AG09319 (cell line): ENCODE measurements at places on chromosomes 2 and 18.

- DNase-seq, result no peak
These were observed 10.3 kb downstream of the SCN1A start for GRCh38 chr2:166117491-166117890.

DNA sequence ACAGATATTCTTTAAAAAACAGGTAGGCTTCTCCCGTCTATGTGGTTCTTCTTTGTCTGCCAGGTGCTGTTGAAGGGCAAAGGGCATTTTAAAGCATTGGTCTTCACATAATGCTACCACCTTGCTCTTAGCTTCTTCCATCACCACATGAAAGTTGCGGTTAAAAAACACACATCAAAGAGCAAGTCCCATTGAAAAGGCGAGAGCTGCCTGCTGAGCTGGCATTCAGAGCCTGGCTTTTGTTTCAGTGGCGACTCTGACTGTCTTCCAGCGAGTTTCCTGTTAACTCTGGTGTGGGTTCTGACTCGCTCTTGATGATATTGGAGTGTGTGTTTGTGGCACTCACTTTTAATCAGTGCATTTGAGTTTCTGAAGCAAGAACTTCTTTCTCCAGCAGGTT is 624.9 kb upstream of the FANCL start:
- no peak for DNase-seq

DNA sequence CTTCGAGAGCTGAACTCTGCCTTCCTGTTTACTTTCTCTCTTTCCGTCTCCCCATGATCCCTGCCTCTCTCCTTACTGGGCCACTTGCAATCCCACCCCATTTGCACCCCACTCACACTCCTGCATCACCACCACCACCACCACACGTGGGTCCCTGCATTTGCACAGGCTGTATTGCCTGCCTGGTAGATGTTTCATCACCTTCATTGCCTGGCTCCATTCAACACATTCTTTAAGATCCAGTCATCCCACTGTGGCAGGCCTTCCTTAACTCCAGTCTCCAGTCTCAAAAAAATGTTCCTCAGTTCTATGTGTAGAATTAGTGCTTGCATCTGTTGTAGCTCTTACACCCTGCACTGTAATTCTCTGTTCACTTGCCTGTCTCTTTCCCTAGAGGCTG is 13.9 kb downstream of the NOSTRIN start:
- peak; percentile 54 for DNase-seq

DNA sequence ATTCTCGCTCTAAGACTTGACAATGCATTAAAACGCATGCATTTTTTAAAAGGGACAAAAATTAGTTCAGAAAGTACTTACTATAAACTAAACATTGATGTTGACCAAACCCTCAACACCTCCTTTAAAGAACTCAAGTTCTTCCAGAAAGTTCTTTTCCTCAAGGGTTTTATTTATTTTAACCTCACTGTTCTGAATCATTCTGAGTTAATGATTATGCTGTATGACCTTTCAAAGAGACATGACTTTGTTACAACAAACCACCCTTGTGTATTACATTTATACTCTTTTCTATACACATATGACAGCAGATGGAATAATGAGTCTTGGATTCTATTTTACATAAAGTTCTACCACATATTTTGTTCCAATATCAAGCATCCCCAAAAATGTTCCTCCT is 139.8 kb upstream of the CCDC150 start:
- DNase-seq, result no peak

DNA sequence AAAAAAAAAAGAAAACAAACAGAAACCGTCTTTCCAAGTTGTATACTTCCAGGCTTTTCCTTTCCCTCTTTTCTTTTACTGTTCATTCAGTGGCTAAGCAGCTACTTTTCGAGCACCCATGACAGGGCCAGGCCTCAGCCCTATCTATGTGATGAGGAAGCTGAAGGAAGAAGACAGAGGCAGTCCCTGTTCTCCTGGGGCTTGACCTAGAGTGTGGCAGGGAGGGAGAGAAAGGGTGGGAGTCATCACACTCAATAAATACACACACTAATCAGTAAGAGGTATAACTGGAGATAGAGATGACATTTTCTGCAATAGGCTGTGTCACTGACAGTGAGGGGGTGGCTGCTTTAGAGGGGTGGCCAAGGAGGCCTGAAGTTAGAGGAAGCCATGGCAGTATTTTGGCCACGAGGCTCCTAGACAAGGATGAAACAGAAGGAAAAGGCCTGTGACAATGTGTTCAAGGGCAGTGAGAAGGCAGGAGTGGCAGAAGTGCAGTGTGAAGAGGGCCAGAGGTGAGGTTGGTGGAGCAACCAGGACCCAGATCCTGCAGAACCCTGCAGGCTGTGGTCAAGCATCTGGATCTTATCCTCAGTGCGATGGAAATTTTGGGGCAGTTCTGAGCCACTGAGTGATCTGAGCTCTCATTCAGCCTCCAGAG is 131.8 kb upstream of the TTC39C start:
- DNase-seq, result no peak

DNA sequence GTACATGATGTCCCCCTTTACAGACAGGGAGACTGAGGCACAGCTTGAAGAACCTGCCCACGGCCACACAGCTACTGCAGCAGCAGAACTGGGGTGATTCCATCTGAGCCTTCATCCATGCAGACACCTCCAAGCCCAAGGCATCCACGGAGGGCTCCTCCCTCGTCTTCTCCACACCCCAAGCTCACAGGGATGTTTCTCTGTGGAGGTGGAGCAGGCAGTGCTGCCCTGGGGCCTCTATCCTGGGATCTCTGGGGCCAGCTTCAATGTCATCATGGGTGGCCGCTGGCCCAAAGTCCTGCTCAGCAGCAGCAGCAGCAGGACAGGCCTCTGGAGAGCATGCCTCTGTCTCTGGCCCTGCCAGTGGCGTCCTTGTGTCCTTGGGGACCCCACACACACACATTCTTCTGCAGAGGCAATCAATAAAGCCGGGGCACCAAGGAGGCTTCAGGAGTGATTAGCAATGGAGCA is 31.2 kb downstream of the ADI1 start:
- no peak for DNase-seq

- DNase-seq, result no peak
These were observed 286.2 kb upstream of the ACVR2A start for GRCh38 chr2:147558620-147559019.

DNA sequence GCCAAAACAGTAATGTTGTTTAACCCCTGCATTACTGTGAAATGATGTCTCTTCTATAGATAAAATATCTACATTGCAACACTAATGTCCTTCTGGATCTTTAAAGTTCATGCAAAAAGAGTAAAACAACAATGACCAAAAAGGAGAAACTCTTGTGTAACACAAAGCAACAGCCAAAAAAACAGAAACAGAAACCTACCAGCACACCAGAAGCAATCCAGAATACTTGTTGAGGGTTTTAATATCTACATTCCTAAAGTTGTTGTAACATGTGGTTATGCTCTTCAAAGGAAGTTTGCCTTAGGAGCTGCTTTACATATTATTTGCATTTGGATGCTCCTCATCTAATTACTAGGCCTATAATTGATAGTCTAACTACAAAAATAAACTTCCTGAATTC is 157.2 kb downstream of the BABAM2 start:
- peak; percentile 46 for DNase-seq

GRCh38 chr2:71333619-71334018 is 2.0 kb downstream of the ZNF638 start:
- DNase-seq, result no peak

DNA sequence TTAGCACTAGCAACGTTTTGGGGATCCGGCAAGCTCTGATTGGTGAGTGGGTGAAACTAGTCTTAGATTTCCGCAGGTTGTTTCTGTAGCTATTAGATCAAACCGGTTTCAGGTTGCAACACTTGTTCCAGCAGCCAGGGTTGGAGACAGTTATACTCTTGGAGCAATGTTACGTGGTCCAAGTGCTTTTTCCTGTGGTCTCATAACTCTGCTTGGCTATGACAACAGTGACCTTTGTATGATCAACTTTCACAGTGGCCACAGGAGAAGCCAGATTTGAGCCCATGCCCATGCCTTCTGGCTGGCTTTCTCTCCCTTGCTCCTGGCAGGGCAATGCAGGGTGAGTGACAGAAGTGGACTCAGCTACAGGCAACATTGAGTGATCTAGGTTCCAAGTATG is 84.5 kb upstream of the TAF1B start:
- DNase-seq, result no peak

DNA sequence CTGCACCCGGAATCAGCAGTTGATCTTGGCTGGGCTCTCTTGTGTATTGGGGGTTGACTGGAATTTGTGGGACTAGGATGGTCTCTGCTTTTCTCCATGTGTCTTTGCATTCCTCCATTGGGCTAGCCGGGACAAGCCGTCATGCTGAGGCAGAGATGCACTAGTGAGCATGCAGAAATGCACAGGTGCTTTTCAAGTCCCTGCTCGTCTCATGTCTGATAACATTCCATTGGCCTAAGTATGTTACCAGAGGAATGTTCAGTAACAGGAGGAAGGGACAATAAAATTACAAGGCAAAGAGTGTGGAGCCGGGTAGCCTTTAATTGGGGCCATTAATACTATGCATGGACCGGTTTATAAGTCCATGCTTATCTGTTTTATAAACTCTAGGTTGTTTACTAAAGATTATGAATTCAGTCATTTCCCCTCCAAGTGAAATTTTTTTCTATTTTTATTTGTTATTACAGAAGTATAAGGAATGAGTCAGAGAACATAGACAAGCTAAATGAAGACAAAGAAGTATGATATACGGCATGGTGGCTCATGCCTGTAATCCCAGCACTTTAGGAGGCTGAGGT is 24.4 kb upstream of the AAK1 start:
- DNase-seq, result no peak

DNA sequence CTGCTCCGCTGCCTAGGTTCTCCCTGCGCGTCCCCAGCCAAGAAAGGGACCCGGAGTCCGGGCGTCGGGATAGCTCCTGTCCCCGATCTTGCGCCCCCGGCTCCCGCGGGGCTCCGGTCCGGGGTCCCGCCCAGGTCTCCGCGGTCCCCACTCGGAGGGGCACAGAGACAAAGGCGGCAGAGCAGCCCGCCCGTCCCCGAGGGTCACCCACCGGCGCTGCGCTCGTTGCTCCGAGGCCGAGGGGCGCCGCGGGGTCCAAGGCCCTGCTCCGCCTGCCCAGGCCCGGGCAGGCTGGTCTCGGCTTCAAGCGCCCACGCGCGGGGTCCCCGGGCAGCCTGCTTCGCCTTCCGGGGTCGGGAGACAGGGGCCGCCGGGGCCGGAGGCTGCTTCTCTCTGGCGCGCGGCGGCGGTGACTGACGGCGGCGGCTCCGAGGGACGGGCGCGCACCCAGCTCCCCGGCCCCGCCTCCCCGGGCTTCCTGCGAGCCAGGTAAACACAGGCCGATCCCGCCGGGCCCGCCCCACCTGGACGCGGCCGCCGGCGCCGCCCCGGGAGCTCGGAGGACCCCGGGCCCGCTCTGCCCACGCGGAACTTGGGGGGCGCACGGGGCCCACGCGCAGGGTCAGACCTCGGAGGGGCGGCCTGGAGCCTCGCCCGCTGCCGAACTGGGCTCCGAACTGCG is at the start of gene MBP:
Gene MBP (minus strand): TSS at position 415 of the 682 bp plus-strand sequence. CDS start 27,522 bp downstream, outside the sequence.
- DNase-seq, result no peak

GRCh38 chr2:200966770-200967169 is 3.3 kb upstream of the ORC2 start:
- DNase-seq, result no peak

GRCh38 chr2:18473241-18474181 is 86.9 kb downstream of the RDH14 start:
- peak; percentile 41 for DNase-seq

DNA sequence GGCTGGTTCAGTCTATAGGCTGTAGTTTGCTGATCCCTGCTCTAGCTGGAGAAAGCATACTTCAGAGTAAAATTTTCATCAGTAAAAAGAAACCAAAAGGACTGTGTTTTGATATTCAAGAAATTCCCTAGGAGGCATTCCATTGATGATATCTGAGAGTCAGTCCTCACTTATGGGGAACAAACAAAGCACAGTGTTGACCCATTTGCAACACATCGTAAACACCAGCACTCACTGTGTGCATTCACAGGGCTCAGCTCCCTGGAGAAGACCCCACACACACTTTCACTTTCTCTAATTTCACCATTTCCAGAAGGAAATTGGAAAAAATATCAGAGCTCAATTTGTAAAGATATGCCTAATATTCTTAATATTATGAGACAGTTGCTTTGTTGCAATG is 147.1 kb downstream of the PIEZO2 start:
- no peak for DNase-seq

GRCh38 chr2:239369631-239370161 is 31.1 kb downstream of the HDAC4 start:
- no peak for DNase-seq

DNA sequence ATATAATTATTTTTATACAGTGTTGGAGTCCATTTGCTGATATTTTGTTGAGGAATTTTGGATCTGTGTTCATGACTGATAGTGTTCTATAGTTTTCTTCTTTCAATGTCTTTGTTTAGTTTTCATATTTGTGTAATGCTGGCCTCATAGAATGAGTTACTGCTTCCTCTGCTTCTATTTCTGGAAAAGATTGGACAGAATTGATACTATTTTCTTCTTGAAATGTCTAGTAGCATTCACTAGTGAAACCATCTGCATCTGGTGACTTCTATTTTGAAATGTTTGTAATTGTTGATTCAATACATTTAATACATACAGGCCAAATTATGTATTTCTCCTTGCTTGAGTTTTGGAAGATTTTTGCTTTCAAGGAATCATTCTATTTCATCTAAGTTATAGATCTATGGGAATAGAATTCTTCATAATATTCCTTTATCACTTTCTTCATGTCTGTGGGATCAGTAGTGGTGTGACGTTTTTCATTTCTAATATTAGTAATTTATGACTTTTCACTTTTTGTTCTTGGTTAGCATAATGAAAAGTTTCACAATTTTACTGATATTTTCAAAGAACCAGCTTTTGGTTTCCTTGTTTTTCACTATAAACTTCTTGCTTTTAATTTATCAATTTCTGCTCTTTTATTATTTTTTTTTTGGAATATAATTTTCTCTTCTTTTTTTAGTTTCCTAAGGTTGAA is 509.9 kb upstream of the VRK2 start:
- DNase-seq, result no peak

DNA sequence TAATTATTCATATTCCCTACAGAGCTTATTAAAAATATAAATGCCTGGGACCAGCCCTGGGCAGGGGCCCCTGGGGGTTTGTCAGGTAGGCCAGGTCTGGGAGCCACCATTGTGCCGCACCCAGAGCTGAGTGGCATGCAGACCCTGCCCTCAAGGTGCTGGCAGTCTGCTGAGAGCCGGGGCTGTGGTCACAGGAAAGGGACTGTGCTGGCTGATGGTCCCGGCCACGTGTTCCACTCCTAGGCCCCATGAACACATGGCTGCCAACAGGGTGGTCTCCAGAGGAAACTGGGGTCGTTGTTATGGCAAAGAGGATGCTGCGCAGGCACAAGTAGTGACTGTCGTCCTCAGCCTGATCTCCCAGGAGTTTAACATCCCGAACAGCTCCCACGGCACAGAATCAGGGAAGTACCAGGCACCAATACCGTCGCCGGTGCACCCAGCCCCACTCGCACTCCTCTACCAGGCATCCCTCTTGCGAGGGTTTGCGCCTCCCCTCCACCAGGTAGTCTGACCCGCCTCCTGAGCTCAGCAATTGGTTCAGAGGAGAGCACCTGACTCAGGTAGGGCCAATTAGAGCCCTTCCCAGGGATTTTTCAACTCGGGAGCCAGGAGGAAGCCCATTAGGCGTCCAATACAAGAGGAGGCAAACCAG is 39.2 kb upstream of the BIN1 start:
- DNase-seq, result no peak
